ENCODE measurements at places on chromosomes 13 and 19. TPM values are rescaled to one million over a fixed set of nuclear protein-coding genes. Genes with fewer than 3 reads are reported as not detected.

- no peak for DNase-seq
Observed at GRCh38 chr13:41413872-41414271, 43.5 kb upstream of the RGCC start.

GRCh38 chr13:20313896-20314295 lies 81.8 kb upstream of the GJB6 start:
- no peak for DNase-seq

GRCh38 chr13:58949646-58950045 lies 1214.1 kb downstream of the DIAPH3 start:
- no peak for DNase-seq

DNA sequence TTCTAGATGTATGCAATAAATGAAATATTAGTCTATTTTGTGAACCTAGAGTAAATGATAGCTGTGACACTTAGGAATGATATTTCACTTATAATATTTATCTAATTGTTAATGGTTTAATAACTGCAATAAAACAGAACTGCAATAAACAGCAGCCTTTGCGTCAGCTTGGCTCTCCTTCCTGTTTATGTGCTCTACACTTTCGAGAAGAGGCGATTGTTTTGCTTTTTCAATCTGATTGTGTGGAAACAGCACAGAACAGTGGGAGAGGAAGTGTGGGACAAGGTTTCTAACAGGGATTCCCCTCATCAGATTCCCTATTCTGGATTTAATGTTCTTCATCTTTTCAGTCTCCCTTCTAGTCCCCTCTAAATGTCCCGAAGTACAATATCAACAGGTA lies 17.3 kb upstream of the TRPC4 start:
- no peak for DNase-seq

DNA sequence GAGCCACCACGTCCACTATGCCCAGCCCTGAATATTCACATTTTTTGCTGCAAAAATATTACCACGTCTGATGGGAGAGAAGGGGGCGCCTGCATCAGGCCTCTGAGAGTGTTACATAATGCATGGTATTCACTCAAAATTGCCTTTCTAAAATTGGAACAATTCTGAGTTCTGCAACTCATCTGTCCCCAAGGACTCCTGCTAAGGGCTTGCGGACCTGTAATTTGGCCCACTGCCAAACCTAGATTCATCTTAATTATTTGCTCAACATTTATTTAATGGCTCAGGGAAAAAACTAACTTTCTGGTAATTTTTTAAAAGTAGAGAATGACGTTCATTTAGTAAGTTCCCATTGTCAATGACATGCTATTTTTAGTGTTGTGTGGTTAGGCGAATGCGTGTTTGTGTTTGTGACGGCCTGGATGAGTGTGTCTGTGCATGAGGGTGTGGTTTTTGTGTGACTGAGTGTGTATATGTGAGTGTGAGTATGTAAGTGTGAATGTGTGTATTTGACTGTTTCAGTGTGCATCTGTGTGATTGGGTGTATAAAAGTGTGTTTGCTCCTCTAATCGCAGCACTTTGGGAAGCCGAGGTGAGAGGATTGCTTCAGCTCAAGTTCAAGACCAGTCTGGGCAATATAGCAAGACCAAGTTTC lies 8.8 kb downstream of the INAFM1 start:
- DNase-seq = no peak

DNA sequence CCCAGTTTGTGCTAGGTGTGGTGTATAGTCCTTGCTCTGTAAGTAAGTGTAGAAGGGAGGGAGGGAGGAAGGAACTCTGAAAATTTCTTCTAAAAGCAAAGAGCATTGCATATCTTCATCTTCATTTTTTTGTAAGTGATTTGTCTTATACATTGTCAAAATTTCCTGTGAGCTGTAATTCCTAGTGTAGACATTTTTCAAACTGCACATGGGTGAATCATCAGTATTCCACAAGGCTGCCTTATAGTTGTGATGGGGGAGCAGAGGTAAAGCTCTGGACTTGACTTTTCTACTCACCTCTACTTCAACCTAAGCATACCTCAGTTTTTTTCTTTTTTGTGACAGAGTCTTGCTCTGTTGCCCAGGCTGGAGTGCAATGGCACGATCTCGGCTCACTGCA lies 86.9 kb downstream of the CDK8 start:
- no peak for DNase-seq

GRCh38 chr19:4533334-4533733 lies 1.7 kb downstream of the PLIN5 start:
- no peak for DNase-seq

GRCh38 chr13:45879666-45880065 lies 28.1 kb upstream of the SIAH3 start:
- DNase-seq = no peak

- no peak for DNase-seq
Observed at GRCh38 chr19:485077-485476, 11.2 kb upstream of the MADCAM1 start.

F2RL3 gene
- not detected for polyA plus RNA-seq

ZNF329 gene
- 2.9 TPM for polyA plus RNA-seq

All from CD4-positive, alpha-beta memory T cell (primary cell).